ENCODE measurements at places on chromosomes 1 and 21. TPM values are rescaled to one million over a fixed set of nuclear protein-coding genes. Genes with fewer than 3 reads are reported as not detected.

DNA sequence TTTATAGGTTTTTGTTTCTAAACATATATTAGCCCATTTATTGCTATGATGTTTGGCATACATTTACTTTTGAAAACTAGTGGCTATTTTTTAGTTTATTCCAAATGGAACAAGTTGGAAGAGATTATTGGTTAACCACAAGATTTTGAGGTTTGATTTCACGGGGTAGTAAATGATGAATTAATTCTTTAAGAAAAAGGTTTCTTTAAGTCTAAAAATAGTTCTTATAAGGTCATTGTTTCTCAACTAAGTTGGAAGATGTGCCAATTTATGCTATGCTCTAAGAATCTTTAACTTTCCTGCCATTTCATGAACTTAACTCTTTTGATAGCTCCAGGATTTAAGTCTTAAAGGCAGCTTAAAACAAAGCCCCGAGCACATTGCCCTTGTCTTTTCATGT is 183.8 kb downstream of the LMO4 start:
- no peak for DNase-seq

- peak; percentile 99 for DNase-seq
Observed at GRCh38 chr1:230426246-230427093, at the start of gene PGBD5. TSS of gene PGBD5 (minus strand) at chr1:230426332. CDS start at chr1:230425928, 404 bp downstream.

The OR2L5 gene
- total RNA-seq: not detected

- no peak for DNase-seq
Observed at GRCh38 chr1:58576727-58577653, at the start of gene TACSTD2. TSS of gene TACSTD2 (minus strand) at chr1:58577252. CDS start at chr1:58577156, 96 bp downstream.

The KRTAP6-2 gene
- not detected for total RNA-seq

- DNase-seq: peak; percentile 41
Observed at GRCh38 chr1:236904892-236905741, 99.1 kb downstream of the MT1HL1 start.

- DNase-seq: no peak
Observed at GRCh38 chr1:66223681-66224080, 310.3 kb upstream of the SGIP1 start.

GRCh38 chr1:1299686-1300351 is 7.9 kb downstream of the ACAP3 start:
- DNase-seq: peak; percentile 59

- DNase-seq: no peak
Observed at GRCh38 chr1:36093929-36094328, 5.2 kb downstream of the ADPRS start.

DNA sequence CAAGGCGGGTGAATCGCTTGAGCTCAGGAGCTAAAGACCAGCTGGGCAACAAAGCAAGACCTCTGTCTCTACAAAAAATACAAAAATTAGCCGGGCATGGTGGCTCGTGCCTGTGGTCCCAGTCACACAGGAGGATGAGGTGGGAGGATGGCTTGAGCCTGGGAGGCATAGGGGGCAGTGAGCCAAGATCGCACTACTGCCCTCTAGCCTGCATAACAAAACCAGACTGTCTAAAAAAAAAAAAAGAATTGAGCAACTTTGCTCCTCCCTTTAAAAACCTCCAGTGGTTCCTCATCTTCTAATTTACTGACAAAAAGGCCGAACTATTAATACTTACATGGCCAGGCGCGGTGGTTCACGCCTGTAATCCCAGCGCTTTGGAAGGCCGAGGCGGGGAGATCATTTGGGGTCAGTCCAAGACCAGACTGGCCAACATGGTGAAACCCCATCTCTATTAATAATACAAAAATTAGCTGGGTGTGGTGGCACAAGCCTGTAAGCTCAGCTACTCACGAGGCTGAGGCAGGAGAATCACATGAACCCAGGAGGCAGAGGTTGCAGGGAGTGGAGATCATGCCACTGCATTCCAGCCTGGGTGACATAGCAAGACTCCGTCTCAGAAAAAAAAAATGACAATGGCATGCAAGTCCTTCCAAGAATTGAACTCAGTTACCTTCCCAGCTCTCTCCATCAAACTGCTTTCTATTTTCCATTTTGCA is 4.4 kb downstream of the ACBD3 start:
- DNase-seq: no peak

The AMY1C gene
- total RNA-seq: not detected

The C2CD4D gene
- total RNA-seq: not detected

The NTNG1 gene
- not detected for total RNA-seq

The CD1D gene
- 0.07 TPM for total RNA-seq

The DIRAS3 gene
- 31.6 TPM for total RNA-seq

The SPTA1 gene
- total RNA-seq: 45.9 TPM

DNA sequence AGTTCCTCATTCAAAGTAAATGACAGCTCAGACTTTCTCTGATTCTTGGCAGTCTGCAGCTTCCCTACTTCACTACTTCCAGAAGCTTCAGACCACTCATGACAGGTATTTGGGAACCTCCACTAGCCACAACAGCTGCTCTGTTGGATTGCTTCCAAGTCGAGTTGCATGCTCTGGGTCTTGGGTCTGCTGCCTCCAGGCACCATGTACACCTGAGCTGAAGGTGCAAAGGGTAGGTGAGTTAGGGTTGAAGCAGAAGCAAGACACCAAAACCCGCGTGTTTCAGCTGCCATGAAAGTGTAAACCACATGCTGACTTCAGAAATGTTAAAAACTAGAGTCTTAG is 62.7 kb downstream of the ZNF684 start:
- no peak for DNase-seq

- DNase-seq: no peak
Observed at GRCh38 chr1:93662481-93663207, 19.0 kb downstream of the BCAR3 start.

DNA sequence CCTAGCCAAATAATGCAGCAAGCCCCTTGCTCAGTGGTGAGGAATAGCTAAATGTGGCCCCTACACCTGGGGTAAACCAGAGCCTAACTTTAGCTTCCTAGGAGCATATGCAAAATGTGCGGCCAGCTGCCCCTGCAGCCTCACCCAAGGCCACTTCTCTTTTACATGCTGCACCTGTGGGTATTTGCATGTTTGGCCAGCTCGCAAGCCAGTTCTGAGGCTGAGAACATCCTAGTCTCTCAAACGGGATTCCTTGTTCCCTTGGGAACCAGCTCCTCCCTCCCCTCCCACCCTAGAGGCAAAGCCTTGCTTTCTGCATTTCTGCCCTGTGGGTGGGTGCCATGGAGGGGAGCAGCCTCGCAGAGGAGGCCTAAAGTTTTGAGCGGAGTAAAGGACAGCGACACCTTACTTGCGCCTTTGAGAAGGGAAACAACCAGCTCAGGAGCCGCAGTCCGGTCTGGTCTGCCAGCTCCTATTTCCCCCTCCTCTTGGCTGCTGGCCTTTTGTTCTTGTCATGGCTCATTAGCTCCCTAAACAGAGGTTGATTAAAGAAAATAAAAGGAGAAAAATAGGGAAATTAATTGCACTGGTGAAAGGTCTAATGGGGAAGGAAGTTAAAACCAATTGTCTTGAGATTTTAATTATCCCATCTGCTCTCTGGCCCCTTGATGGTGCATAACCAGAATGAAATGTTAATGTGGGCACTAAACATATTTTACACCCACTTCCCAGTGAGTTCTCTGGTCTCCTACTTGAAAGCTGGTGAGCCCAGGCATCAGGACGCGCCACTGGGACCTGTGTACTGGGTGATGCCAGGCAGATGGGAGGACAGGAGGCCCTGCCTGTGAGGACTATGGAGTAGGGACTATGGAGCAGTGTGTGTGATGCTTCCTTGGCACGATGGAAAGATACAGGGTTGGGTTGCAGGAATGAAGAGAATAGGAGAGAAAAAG is 68.7 kb downstream of the TEX35 start:
- DNase-seq: no peak

The RHOU gene
- total RNA-seq: 0.04 TPM

DNA sequence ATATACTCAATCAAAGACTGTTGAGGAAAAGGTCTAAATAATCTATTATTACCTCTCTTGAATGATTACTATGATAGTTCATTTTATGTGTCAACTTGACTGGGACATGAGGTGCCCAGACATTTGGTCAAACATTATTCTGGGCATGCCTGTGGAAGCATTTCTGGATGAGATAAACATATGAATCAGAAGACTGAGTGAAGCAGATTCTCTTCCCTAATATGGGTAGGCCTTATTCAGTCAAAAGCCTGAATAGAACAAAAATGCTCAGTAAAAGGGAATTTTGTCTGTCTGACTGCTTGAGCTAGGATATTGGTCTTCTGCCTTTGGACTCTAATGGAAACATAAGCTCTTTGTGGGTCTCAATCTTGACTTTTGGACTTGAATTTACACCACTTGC is 73.3 kb upstream of the SOX13 start:
- DNase-seq: no peak

The GJA9 gene
- not detected for total RNA-seq

The IGSF3 gene
- total RNA-seq: 14.4 TPM

DNA sequence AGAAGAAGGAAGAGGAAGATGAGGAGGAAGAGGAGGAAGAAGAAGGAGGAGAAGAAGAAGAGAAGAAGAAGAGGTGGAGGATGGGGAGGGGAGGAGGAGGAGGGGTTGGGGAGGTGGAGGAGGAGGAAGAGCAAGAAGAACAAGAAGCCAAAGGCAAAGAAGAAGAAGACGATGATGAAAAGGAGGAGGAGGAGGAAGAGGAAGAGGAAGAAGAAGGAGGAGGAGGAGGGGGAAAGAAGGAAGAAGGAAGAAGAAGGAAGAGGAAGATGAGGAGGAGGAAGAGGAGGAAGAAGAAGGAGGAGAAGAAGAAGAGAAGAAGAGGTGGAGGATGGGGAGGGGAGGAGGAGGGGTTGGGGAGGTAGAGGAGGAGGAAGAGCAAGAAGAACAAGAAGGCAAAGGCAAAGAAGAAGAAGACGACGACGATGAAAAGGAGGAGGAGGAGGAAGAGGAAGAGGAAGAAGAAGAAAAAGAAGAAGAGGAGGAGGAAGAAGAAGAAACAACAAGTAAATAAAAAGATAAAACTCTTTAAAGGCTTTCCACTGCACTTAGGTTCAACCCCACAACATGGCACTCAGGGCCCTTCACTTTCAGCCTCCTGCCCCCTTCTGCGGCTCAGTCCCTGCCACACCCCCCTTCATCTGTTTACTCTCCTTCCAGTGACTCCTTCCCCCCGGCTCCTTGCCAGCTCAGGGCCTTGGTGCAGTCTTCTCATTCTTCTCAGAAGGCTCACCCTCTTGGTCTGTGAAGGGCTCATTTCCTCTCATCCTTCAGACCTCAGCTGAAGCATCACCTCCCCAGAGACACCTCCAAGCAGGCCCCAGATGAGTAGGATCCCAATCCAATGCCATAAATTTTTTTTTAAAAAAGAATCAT is 114.0 kb downstream of the KCNN3 start:
- DNase-seq: no peak

DNA sequence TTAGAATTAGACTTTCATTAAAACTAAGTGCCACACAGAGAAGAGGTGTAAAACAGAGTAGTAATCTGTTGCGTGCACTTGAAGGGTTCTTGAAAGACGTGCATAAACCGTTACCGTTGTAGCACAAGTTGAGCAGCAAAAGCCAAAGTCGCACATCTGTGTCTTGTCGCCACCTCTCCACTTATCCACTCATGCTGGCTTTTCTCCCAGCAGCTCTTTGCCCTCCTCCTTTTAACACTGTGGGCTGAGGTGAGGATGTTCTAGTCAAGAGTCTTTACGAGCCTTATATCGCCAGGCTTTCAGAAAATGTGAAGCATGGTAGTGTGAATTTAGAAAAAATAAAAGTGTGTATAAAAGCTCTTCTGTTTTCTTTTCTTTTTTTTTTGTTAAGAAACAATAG is 48.0 kb downstream of the NR5A2 start:
- no peak for DNase-seq

DNA sequence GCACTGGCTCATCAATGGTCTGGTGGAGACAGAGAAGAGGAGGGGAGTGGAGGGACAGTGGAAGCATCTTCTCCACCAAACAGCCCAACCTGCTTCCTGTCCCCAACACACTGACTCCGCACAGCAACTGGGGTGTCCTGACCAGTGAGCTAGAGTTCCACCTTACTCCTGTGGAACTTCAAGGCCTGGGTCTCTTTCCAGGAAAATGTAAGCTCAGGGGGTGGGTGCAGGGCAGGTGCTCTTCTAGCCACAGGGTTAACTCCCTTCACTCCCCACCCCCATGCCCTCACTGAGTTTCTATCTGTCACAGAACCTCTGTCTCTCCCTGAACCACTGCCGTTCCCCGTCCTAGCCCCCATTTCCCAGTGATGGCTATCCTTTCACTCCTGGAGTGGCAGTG is 876 bp downstream of the MOB3C start:
- DNase-seq: peak; percentile 26

DNA sequence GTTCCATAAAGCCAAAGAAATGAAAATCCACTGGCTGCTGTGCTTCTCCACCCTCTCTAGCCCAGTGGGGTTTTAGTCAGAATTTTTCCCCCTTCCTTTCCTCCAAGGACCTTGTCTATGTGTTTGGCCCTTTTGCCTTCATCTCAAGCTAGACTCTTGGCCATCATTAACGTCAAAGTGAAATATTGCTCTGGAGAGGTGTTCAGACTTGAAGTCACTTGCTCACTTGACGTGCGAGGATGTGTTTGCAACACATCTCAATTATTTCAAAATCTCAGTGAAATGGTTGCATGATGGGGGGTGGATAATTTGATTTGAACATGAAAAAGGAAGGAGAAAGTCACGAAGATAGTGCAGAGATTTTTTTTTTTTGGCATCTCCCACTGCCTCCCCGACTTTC is 13.6 kb downstream of the EVA1C start:
- DNase-seq: peak; percentile 3

DNA sequence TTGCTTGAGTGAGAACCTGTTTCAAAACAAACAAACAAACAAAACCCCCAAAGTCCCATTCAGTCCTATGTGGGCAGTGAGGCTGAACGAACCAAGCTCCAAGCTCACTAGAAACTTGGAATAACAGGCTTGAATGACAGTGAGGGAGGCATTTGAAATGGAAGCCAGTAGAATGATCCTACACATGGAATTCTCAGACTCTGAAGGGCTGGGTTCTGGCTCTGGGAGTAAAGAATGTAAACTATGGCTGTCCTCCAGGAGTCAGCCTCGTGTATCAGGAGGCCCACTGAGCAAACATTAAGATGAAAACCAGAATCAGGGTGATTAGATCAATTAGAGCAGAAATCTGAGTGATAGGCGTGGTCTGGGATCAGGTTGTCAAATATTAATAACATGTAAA is 14.9 kb downstream of the PCP4L1 start:
- no peak for DNase-seq

The SELENBP1 gene
- 42.9 TPM for total RNA-seq

The LCE2C gene
- total RNA-seq: not detected

The PCP4 gene
- not detected for total RNA-seq

DNA sequence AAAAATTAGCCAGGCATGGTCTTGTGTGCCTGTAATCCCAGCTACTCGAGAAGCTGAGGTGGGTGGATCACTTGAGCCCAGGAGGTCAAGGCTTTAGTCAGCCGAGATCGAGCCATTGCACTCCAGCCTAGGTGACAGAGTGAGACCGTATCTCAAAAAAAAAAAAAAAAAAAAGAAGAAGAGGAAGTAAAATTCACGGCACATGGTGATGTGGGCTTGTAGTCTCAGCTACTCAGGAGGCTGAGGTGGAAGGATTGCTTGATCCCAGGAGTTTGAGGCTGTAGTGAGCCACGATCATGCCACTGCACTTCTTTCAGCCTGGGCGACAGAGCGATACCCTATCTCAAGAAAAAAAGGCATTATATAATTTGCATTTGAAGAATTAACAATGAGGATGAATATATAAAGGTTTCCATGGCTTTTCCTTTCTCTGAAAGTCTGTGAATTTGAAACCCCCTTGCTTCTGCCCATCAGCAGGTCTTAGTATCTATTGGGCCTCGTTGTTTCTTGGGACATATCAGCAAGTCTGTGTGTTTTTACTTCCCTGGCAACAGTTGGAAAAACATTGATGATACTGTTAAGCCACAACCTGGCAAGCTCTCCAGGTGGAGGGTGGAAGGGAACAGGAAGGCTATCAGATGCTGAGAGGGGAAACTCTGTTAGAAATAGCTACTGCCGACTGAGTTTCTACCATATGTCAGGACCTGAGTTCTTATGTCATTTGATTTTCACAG is 4.6 kb upstream of the PLA2G2D start:
- DNase-seq: no peak

The ERG gene
- total RNA-seq: not detected

The NHLH1 gene
- total RNA-seq: 0.78 TPM

Measured in K562 (cell line).